Stimulated activated CD4-positive, alpha-beta T cell treated with anti-CD3 and anti-CD28 coated beads, Interleukin-4, amount 100 ng/mL, for 1 hour (primary cell): ENCODE measurements at places on chromosomes 6 and 20.

- no peak for DNase-seq
Observed at GRCh38 chr6:169986171-169986847, 234.9 kb downstream of the ERMARD start.

DNA sequence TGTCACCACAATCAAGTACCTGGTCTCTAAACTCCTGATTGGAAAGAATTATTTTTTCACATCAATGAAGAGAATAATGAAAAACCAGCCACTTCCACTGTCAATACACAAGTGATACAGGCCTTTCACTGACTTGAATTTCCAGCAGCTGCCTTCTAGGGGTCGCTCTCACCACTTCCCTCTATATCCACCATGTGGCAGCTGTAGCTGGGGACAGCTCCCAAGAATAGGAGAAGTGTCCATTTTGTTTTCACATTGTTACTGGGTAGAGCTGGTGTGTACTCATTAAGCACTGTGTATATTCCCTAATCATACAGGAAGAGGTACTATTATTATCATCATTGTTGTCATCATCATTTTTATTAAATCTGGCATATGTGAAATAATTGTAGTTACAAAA is 438.4 kb upstream of the SPTLC3 start:
- DNase-seq, result no peak

GRCh38 chr6:115830895-115831294 is 229.8 kb downstream of the FRK start:
- no peak for DNase-seq

DNA sequence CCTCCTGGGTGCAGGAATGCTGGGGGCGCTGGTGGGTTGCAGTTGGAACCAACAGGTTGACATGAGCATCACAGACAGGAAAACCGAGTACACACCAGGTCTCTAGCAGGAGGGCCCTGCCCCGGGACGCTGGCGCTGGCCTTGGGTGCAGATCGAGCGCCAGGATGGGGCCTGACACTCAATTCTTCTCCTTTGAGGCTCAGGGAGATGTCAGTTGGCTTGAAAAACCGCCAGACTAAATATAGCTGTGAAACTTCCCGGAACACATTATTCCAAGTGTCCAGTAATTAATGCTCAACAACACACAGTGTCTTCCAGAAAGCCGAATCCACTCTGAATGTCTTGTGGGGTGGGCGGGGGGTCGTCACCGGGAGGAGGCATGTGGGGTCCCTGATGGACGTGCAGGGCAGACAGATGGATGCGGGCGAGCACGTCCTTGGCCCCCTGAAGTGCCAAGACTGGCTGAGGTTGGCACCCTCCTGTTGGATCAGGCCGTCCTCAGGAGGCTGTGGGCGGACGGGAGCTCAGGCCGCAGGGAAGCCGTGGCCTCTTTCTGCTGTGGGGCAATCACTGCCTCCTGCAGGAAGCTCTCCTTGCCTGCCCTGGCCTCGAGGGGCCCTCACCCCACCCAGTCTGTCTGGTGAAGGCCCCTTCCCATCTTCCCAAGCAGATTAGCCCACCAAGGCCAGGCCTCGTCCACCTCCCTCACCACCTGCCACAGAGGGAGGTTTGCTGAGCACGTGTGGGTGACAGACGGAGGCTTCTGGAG is 19.4 kb upstream of the GATA5 start:
- DNase-seq, result no peak

DNA sequence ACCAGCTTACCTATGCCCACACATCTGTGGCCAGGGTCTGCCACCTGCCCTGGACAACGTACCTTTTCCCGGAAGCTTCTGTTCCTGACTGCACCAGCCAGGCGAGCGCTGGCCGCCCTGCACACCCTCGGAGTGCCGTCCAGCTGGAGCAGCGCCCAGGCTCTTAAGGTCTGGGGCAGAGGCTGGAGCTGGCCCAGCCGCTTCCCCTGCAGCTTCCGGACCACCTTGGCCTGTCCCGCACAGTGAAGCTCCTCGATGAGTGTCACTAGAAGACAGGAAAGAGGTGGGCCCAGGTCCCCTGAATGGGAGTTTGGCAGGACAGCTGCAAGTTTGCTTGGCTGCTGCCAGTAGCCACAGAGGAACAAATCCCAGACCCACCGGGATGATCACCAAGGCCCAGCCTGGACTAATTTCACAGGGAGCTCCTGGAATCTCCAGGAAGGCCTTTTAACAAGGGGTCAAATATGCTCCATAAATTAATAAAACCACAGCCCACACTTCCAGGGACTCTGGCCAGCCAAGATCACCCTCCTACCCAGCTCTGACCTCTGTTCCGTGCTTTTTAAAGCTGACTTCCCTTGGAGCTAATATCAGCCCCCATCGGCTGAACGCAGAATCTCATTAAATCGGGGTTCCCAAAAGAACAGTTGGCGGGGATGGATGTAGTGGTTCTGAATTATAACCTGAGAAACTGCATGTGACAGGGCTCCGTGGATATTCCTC is 82.3 kb downstream of the PTPN1 start:
- DNase-seq, result no peak

GRCh38 chr20:32291166-32291565 is 13.7 kb downstream of the KIF3B start:
- no peak for DNase-seq

DNA sequence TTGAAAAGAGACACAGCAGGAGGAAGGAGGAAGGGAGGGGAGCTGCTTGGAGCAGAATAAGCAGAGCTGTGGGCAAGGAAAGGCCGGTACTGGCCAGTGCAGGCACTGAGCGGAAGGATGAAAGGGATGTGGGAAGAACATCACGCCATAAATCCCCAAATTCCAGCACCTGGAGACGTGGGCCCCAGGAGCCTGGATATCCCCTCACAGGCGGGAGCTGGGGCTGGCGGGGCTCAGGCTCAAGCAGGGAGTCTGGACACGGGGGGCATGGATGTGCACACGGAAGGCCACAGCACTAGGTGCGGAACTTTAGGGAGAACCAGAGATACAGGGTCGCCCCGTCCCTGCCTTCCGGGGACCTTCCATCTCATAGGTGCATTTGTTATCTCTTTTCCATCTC is 7.5 kb upstream of the RPP40 start:
- DNase-seq, result no peak

GRCh38 chr20:8413691-8414090 is 281.6 kb downstream of the PLCB1 start:
- DNase-seq, result no peak

DNA sequence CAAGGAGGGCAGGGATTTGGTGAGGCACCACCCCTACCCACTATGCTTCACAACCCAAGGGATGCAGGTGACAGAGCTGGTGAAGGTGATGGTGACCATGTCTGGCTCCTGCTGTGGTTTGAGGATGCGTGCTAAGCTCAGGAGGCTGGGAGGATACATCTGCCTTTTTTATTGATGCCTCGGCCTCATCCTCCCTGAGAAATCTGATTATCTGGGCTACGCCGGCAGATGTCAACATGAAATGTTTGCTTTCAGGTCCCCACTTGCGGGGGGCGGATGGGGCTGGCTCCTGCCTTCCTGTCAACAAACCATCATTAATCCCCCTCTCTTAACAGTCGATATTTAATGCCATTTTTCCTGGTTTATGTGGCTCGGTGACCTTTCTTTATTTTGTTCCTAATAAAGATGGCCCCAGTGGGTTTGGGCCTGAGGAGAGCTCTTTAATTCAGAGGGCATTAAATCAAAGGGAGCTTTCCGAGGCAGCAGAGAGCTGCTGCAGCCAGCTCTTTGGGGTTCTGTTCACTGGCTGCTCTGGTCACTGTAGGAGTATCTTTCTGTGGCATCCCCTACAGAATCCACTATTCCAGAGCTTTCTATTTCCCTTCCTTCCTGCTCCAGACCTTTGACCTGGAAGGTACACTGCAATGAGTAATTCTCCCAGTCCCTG is 33.5 kb upstream of the LRFN2 start:
- no peak for DNase-seq

DNA sequence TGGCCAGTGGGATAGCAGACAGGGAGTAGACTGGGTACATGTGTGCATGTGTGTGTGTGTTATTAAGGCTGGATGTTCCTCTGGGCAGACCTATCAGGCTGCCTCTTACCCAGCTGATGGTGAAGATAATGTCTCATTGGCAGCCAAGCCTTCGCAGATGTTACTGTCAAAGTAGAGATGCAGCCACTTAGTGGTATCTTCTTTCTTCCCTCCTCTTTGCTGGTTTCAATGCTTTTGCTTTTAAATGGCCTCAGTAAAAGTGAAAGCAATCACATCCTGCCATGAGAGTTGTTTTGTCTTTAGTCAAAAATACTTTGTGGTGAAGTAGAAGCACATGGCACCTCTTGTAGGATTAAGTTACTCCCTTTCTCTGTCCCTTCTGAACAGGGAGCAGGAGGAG is 57.5 kb downstream of the SNRNP48 start:
- no peak for DNase-seq

DNA sequence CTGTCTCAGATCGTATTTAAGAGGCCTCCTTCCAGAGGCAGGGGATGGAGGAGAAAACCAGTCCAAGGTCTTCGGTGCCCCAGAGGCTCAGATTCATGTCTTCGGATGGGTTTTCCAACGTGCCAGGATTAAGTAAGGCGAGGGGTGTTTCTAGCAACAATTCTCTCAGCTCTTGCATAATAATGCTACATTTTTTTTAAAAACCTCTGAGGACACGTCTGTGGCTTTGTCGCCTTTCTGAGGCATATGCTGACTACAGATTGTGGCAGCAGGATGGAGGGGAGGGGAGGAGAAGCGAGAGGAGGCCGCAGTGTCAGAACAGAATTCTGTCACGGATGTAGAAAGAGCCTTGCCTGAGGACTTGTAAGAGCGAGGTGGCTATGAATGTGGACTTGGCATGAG is 17.7 kb upstream of the CCDC167 start:
- peak; percentile 60 for DNase-seq

- DNase-seq, result no peak
Observed at GRCh38 chr6:6766230-6766905, 177.8 kb downstream of the LY86 start.

DNA sequence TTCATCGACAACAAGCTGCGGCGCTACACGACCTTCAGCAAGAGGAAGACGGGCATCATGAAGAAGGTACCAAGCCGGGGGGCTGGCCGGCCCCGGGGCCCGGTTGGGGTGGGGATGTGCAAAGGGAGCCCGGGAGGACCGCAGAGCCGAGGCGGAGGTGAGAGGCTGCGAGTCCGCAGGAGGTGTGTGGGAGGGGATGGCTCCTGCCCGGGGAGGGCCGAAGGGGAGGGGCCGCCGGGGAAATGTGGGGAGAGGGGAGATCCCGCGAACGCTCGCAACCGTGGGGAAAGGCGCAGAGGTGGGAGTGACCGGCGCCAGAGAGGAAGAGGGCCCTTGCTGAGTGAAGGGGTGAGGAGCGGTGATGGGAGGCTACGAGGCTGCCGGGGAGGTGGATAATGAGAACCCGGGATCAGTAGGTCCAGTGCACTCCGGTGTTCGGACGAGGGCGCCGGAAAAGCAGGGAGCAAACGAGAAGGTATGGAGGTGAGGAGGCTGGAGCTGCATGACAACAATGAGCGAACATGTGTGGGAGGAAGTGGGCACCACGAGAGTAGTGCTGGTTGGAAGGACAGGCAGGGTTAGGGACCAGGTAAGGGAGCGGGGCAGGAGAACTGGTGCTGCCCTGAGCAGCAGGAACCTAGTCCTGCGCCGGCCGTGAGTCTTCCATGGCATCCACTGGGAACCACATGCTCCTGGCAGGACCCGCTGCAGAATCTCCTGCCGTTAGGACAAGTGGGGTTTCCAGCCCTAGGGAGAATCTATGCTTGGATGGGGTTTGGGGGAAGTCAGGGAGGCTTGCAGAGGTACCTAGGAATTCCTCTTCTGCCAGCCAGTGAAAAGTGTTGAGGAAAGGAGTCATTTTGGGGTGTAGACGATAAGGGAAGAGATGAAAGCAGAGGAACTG is 1.3 kb downstream of the SRF start:
- DNase-seq, result peak; percentile 65

GRCh38 chr6:133187657-133188453 is 53.3 kb upstream of the EYA4 start:
- DNase-seq, result no peak

GRCh38 chr6:105087571-105088211 is 92.1 kb downstream of the POPDC3 start:
- no peak for DNase-seq

GRCh38 chr6:29502181-29502580 is 14.4 kb upstream of the MAS1L start:
- no peak for DNase-seq

DNA sequence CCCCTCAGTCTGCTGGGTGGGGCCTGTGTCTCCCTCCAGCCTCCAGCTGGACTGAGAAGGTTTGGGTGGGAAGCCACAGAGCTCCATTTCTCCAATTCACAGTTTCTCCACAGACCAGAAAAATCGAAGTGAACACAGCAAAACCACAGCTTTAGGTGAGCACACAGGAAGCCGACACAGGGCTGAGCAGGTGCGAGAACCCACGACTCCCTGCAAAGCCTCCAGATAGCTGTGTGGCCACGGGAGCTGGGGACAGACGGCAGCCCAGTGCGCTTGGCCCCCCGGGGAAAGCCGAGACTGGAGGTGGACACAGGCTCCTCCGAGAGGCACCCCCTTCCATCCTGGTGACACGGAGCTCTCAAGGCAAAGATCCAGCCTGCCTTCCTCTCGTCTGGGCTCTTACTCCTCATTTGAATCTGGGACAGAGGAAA is 29.0 kb upstream of the MPC1 start:
- DNase-seq, result peak; percentile 20

GRCh38 chr6:167691533-167692312 is 135.0 kb upstream of the AFDN start:
- no peak for DNase-seq

GRCh38 chr20:61555566-61555965 is 303.5 kb downstream of the CDH4 start:
- no peak for DNase-seq

DNA sequence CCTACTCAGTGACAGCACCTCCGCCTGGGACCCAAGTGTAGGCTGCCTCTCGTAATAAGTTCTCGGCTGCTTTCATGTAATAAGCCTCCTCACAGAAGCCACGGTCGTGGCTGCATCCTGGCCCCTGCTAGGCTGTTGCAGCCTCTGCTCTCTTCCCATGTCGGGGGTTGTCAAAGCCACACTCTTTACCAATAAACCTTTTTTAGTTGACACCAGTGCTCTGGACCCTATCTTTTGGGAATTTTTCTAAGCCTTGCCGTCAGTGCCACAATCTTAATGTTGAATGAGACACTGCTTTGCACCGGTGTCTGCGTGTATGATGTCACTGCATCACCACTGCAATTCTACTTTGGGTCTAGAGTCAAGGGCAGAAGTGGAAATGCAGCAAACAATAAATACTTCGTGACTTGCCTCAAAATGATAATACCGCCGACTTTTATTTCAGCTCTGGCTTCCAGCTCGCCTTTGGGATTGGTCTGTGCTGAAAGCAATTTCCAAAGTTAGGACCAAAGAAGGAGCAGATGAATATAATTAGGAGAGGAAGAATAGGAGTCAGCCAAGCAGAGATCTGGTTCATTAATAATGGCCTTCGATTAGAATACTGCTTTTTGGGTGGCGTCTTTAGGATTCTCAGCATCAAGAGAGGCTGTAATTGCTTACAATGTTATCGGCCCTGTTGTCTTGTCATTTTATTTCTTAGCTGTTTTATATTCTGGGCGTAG is 57.6 kb upstream of the CCN6 start:
- no peak for DNase-seq
